Central memory CD4-positive, alpha-beta T cell (primary cell): ENCODE measurements at places on chromosomes 16 and 17.

- no peak for DNase-seq
Observed at GRCh38 chr17:34236281-34236892, 18.7 kb upstream of the CCL2 start.

GRCh38 chr17:31327534-31328159, 6.2 kb upstream of the EVI2A start:
- no peak for DNase-seq

- no peak for DNase-seq
Observed at GRCh38 chr17:21368545-21369246, 7.5 kb upstream of the KCNJ12 start.

GRCh38 chr17:56471696-56472095, 121.8 kb upstream of the NOG start:
- DNase-seq = no peak

GRCh38 chr16:88983771-88984687, 7.0 kb upstream of the CBFA2T3 start:
- no peak for DNase-seq
